ENCODE measurements at places on chromosomes 2 and 18.

GRCh38 chr2:30713698-30714097, 93.5 kb downstream of the CAPN13 start:
- DNase-seq = no peak

DNA sequence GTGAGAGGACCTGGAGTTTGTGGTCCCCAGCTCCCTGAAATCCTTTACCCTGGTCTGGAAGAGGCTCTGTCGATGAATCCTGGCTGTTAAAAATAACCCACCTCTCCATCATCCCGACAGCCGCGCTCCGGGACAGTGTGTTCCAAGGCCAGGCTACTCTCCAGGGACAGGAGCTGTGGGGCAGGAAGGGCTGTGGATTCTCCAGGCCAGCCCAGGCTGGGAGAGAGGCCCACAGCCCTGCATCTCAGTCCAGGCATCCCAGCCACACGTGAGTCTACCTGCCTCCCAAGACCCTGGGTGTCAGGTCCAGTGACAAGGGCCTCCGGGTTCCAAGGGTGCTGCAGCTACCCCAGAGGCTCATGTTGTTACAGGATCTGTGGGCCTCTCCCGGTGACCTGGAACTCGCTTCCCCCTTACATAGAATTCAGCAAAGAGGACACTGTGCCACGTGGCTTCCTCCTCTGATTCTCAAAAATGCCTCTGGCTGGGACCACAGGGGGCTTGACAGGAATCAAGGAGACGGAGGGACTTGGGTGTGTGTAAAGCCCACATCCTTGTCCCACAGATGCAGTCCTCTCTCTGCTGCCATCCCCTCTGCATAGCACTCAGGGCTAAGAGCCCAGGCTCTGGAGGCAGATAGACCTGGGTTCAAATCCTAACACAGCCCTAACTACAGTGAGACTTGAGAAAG, 17.3 kb downstream of the ADRA2B start:
- no peak for DNase-seq

DNA sequence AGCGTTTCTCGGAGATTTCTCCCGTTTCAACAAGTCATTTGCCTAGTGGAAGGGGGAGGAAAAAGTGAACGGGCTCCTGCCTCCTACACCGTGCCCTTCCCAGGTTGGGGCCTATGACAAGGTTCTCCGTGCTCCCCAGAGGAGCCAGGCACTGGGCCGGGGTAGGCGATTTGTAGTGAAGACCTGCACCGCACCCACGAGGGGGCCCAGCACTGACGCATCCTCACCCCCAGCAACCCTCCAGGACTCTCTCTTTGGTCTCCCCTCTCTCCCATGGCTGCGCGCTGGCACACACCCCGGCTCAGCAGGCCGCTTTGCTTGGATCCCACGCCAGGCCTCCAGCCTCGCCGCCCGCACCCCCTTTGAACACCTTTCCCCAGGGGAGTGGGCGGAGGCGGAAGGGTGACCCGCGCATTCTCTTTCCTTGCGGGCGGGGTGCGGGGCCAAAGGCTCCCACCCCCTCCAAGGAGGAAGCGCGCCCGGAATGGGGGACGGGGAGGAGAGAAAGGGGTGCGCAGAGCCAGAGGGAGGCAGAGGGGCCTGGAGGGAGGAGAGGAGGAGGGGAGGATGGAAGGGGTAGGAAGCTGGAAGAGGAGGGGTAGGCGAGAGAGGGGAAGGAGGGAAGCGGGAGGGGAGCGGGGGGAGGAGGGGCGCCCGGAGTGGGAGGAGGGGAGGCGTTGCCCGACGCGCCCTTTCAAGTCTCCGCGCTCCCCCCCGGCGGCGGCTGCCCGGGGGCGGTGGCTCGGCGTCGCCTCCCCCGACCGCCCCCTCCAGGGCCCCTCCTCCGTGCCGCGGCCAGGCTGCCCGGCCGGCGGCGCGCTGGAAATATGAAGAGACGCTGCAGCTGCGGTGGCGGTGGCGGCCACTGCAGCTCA, at the start of gene APCDD1:
APCDD1 (plus strand) TSS at position 830 of the 875 bp plus-strand sequence. CDS start 347 bp downstream, outside the sequence.
- peak; percentile 77 for DNase-seq

GRCh38 chr2:66122516-66122915, 312.4 kb upstream of the MEIS1 start:
- DNase-seq = no peak

GRCh38 chr2:10132596-10132995, 10.1 kb downstream of the RRM2 start:
- no peak for DNase-seq

- no peak for DNase-seq
Measured at GRCh38 chr2:71505086-71505769, 51.9 kb downstream of the DYSF start.

DNA sequence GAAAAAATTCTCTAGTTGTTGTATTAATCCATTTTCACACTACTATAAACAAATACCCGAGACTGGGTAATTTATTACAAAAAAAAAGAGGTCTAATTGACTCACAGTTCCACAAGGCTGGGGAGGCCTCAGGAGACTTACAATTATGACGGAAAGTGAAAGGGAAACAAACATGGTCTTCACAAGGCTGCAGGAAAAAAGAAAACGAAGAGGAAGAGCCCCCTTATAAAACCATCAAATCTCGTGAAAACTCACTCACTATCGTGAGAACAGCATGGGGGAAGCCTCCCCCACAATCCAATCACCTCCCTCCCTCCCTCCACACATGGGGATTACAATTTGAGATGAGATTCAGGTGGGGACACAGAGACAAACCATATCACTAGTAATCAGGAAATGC, 61.7 kb upstream of the SPTBN1 start:
- DNase-seq = no peak

GRCh38 chr18:74869904-74870863, 272.5 kb downstream of the ZNF407 start:
- peak; percentile 16 for DNase-seq

DNA sequence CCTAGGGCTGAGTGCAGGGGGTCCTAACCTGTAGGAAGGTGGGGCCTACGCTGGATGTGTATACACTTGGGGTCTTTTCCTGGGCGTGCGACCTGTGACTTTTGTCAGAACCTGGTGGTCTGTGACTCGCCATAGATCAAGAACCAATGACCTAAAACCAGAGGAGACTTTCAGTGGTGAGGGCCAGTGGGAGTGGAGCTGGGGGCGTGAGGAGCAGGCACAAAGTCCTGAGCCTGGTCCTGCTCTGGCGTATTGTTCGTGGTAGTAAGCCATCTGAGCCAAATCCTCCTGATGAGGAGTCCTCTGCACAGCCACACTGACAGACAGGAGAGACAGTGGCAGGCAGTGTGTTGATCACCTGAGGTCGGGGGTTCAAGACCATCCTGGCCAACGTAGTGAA, 8.9 kb downstream of the INPP4A start:
- no peak for DNase-seq

DNA sequence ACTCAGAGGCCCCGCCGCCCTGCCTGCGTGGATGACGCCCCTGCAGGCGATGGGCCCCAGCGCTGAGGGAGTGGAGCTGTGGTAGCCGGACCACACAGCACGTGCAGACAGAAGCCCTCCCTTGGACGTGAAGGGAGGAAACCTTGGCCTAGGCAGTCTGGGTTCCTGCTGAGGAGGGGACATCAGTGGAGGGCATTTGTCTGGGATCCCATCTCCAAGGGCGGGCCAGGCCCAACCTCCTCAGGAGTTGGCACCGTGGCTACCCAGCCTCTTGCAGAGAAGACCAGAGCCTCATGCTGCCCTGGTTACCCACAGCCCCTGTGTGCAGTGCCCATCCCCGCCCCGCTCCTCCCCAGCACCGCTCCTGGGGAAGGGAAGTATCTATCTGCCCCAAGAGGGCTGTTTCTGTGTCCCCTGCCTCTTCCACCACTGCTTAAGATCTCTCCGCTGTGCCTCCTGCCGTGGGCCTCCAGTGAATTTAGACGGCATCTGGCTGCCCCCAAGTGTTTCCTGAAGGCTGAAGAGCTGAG, 241.8 kb downstream of the KLHL29 start:
- no peak for DNase-seq

DNA sequence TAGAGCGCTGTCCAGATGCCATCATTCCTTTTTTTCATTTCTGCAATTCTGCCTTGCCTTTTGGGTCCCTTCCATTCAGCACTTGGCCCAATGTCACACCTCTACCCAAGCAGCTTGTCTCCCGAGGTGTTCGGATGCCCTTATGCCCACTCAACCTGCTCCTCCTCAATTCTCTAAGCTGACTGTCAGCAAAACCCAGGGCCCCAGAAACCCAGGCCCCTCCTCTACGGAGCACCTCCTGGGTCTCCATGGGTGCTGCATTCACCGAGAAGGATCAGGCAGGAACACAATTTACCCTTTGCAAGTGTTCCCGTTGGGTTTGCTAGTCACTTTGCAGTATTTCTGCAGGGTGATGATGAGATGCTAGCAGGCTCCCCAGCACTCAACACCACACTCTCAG, 86.7 kb upstream of the RAB6C start:
- DNase-seq = no peak

DNA sequence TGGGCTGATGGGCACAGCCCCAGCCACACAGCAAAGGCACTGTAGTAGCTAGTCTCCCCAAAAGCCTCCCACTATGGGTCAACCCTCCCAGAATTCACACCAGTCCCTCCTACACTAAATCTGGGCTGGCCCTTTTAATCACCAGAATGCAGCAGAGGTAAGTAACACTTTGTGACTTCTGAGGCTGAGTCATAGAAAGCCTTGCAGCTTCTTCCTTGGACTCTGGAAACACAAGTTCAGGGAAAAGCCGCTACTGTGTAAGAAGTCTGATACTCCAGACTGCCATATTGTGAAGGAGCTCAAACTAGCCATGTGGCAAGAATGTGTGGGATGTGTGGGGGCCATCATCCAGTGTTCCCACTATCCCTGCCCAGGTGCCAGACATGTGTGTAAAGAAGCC, 19.0 kb upstream of the SIX2 start:
- no peak for DNase-seq
